ENCODE measurements at places on chromosomes 7 and 10.

DNA sequence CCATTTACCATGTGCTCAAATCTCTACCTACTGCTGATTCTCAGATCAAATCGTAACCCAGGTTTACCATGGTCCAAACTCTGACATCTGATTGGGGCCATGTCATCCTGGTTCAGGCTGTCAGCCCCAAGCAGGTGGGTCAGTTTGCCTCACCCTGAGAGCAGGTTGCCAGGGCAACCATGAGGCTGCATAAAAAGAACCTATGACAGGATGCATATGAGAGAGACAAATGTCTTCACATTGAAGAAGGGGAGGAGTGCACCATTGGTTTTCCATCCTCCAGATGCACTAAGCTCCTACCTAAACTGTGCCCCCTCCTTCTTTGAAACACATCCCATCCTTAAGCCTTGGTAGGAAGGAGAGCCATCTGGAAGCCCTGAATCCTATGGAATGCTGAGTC lies 10.2 kb downstream of the PRSS1 start:
- DNase-seq = no peak

- no peak for DNase-seq
These were observed 3.1 kb downstream of the INA start for GRCh38 chr10:103280031-103280430.

GRCh38 chr7:146878901-146879300 lies 762.3 kb downstream of the CNTNAP2 start:
- no peak for DNase-seq

DNA sequence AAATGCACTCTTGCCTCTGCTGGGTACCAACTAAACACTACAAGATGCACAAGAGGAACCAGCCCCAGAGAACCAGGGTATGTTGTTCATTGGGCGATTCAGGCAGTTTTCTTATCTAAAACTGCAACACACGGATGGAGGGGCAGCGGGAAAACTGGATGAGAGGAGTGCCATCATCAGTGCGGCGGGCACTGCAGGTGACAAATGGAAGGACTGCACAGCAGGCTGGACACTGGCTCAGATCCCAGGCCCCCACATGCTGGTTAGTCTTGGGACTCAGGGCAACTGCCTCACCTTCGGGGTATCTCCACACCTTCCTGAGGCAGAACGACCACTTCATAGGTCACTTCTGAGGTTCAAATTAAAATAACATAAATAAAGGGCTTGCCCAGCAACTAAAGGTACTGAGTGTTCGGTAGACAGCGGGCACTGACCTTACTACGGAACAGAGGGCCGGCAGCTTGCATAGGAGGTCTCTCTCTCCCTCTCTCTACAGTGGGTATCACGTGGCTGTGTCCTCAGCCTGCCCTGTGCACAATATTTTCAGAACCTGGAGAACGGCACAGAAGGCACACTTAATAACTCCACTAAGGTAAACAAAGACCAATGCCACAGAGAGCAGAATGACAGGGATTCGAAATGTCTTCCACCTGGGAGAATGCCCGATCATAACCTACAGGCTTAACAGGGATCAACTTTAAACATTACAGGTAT lies 72.1 kb downstream of the GRB10 start:
- DNase-seq = no peak

DNA sequence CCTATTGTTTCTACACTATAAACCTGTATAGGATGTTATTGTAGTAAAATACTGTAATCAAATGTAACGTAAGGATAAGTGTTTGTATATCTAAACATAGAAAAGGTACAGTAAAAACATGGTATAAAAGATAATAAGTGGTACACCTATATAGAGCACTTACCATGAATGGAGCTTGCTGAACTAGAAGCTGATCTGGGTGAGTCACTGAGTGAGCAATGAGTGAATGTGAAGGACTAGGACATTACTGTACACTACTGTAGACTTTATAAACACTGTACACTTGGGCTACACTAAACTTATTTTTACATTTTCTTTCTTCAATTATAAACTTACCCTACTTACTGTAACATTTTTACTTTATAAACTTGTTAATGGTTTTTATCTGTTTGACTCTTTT lies 732.9 kb upstream of the LRRN3 start:
- DNase-seq = no peak

DNA sequence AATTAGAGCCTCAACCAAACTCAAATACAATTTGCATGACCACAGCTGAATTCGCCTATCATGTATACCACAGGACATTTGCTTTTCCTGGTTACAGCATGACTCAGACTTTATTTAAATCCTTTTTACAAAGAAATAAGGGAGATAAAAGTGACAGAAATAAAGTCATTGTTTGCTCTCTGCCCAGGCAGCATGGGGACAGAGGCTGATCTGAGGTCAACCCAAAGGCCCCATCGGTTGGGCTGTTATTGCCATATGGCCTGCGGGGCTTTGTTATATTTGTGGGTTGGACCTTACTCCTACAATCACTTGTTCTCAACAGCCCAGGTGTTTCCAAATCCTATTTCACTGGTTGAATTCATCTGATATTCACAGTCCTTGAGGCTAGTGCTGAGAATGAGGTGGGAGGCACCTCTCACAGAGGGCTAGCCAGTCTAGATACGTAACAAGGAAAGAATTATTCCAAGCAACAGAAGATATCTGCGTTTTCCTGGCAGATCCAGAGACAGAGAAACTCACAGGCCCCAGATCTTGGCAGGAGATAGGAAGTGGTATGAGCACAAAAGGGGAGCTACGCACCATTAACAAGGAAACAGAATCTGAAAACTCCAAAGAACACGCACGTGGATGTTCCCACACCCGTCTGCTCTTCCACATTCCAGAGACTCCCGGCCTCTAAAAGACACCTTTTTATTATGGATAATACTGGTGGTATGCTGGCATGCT lies 117.3 kb downstream of the HIPK2 start:
- DNase-seq = no peak

DNA sequence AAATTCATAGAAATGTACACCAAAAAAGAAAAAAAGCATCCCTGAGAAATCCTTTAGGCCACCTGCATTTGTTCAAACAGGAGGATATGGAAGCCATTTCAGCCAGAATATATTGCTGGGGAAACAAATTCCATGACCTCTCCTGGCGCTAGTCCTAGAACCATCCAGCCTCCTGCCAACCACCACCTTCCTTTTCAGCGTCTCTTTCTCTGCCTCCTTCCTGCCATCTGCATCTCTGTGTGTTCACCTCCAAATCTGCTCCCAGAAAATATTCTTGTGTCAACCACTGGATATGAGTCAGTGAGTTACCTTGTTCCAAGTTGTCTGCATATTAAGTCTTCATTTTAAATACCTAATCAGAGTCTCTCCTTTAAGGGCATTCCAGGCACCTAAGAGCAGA lies 50.6 kb upstream of the NPY start:
- no peak for DNase-seq
